Endothelial cell (in vitro differentiated cells): ENCODE measurements at places on chromosomes 5 and 9.
A peak's percentile ranks its signal among the peaks of the same experiment; 100 is the strongest.

- DNase-seq, result no peak
Measured at GRCh38 chr5:30765227-30765626, 428.3 kb upstream of the CDH6 start.

DNA sequence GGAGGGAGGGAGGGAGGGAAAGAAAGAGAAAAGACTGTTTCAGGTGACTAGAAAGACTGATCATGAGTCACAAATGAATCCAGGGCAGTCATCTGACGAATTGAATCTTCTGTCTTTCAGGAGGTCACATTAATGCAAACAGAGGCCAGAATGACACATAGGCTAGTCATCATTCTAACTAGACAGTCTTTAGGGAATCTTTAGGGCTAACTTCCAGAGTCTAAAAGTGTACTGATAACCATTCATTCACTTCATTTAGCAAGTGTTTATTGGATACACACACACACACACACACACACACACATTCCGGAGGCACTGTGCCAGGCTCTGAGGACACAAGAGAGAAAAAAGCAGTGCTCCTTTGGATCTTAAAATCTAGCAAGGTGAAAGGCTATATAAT, 156.7 kb downstream of the EBF1 start:
- DNase-seq, result no peak

- no peak for DNase-seq
Measured at GRCh38 chr9:3478549-3478953, 47.2 kb downstream of the RFX3 start.

DNA sequence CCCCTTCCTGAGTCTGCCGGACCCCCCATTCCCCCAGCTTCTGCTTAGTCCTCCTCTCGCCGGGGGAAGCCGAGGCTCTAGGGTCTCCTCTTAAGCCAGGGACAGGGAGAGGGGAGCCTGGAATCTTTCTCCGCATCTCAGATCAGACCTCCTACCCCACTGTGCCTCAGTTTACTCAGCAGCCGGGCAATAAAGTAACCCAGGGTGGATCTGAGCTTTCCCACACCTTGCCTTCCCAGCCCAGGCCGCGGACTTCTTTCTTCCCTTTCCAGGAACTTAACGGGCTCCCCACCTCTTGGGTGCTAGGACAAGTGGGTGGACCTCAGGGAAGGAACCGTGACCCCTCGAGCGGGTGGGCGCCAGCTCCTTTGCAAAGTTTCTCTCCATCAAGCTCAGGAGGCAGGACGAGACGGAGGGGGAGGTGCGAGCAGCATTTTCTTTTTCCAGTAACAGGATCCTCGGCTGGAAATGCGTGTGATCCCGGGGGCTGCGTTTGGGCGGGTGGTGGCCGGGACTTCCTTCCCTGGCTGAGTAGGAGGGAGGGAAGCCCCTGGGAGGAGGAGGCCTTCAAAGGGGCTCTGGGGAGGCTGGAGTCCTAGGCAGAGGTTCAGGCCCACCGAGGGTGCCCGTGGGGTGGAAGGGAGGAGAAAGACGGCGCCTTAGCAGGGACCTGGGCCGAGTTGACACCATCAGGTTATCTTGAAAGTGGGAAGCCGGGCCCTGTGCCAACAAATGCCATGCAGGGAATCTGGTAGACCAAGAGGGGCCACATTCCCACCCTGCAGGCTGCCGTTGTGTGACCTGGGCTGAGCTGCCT, 795 bp downstream of the DAB2IP start:
- peak; percentile 56 for DNase-seq

DNA sequence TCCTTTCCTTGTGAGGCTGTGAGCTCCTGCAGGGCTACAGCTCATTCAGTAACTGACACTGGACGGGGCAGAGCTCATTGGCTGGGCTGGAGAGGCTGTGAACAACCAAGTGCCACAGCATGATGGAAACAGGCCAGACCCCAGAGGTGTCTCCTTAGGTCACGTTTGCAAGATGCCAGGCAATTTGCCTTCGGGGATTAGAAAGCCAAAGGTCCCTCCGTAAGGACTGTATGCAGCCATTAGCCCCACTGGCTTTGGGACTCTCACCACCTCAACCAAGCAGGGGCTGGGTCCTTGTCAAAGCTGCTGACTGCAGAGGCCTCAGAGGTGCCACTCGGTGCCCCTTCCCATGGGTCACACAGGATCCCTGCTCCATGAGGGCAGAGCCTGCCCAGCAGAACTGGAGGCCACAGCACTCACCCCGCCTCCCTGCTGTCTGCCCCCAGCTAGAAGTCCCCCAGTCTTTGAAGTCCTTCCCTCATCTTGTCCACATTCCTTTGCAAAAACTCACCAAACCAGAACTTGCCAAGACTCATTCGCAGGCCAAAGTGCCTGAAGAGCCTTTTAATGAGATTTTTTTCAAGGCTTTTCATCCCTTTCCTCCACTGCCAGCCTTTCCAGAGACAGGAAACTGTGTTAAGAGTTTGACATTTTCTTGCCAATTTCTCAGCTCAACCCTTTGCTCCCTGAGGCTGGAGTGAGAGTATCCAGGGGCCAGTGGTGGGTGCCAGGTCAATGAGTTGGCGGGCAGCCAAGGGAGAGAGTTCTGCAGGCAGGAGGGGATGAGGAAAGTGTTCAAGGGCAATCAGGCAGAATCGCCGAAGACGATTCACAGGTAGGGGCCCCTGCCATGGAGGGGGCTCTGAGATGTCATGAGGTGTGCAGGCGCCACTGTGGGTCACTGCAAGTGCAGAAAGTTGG, 39.7 kb upstream of the SLC25A51 start:
- DNase-seq, result no peak

DNA sequence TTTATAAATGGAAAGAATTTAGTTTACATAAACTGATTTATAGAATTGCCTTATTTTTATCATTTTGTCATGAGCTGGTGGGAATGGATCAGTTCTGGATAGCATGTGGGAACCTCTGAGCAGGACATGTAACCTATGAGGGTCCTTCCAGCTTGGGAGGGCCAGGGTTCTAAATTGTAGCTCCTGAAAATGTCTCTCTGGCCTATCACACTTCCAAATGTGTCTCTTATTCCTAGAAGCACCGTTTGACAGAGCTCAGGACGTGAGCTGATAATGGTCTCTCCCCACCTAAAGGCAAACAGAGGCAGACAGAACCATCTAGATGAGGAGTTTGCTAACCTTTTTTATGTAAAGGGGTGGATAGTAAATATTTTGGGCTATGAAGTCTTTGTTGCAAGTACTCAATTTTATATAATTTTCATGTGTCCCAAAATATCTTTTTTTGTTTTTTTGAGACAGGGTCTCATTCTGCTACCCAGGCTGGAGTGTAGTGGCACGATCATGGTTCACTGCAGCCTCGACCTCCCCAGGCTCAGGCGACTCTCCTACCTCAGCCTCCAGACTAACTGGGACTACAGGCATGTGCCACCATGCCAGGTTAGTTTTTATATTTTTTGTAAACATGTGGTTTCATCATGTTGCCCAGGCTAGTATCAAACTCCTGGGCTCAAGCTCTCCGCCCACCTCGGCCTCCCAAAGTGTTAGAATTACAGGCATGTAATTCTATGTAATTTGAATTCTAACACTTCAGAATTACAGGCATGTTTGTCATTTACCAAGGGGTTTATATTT, 4.0 kb downstream of the TRAF1 start:
- DNase-seq, result no peak

GRCh38 chr9:130445268-130445983, 665 bp downstream of the ASS1 start:
- peak; percentile 42 for DNase-seq

DNA sequence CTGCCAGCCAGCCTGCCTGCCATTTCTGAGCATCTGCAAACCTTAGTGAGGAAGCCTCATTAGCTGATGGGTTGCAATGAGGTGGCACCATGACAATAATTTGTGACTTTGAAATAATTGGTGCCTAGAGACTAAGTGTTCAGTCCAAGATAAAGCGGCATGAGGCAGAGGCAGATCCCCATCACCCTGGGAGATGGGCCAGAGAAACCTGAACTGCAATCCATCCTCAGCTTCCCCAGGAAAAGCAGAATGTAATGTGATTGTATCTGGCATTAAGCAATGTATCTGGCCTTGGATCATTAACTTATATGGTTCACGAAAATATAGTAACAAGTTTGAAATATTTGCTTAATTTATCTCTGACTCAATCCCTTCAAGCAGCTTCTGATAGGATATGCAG, 101.0 kb downstream of the SPOCK1 start:
- DNase-seq, result no peak

- DNase-seq, result no peak
Measured at GRCh38 chr5:163106098-163106497, 331.3 kb upstream of the CCNG1 start.

DNA sequence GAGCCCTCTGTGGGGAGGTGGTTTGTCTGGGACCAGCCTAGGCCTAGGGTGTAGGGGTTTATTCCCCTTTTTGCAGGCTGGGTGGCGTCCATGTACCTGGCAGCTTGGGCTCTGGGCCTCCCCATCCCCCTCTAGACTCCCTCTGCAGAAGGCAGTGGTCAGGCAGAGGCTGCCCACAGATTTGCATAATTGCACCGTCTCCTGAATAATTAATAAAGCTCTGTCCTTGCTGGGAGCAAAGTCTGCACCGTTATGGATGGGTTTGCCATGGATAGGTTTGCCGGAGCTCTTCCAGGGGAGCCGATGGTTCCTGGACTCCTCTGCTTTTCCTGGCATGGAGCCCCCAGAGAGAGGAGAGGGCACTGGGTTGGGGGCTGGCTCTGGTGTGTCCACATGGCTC, 60.4 kb downstream of the DAB2IP start:
- no peak for DNase-seq

DNA sequence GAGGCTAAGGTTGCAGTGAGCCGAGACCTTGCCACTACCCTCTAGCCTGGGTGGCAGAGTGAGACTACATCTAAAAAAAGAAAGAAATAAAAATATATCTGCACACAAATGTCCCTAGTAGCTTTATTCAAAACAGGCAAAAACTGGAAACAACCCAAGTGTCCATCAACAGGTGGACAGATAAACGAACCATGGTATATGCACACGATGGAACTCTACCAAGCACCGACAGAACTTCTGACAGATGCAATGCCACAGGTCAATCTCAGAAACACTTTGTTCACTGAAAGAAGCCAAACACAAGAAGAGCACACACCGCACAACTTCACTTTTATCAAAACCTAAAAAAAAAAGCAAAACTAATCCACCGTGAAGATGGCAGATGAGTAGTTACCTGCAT, 30.4 kb downstream of the CAMSAP1 start:
- DNase-seq, result no peak

DNA sequence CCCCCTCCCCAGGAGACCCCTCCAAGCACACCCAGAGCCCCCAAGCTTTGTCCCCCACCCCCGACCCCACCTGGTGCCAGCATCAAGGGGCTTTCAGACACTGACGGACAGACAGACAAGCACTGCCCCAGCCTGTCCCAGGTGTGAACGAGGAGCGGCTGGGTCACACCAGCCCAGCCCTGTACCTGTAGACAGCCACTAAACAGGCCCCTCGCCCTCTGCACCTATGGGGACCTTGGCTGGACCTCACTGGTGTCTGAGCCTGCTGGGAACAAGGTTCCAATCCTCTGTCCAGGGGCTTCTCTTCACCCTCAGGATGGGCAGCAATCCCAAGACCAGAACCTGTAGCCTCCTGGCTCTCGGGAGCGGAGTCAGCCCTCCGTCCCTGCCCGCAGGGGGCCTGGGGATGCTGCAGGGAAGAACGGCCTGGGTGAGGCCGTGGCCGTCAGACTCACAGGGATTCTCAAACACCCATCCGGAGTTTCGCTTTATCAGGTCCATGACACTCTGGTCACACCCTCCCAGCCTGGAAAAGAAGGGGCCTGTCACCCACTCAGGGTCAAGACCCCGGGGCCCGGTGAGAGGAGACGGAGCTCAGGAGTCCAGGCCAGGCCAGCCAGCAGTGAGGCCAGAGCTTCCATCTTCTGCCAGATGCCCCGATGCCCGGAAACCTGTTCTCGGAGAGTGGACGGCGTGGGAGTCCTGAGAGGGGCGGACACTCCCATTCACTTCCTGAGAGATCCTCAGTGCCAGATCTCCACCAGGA, 2.8 kb downstream of the LCN6 start:
- DNase-seq, result no peak

DNA sequence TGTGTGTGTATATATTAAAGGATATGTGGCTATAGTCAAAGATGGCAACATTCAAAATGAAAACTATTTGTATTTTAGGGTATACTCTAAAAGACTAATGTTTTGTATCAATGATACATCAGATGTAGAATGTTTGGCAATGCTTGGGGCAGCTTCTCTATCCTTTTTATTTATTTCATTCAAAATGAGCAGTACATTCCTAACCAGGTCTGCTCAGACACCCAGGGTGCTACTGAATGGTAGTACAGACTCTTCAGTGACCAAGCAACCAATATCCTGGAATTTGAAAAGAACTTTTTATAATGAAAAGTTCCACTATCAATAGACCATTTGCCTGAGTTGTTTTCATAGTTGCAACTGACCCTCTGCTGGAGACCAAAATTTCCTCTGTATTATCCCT, 23.9 kb downstream of the MEGF9 start:
- no peak for DNase-seq

DNA sequence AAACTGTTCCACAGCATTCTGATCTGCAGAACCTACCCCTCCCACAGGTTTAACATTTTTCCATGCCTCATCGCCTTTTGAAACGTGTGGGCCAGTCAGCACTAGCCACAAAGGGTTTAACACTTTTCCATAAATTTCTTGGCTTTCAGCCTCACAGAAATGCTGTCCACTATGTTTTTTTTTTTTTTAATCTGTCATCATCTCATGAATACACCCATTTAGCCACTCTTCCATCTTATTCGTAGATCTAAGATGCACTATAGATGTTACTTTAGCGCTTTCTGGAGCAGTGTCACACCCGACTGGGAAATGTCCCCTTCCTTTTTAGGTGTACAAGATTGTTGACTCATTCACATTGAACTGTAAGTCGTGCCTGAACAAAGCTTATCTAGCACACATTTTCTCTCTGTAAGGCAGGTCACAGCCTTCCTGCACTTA, 62.3 kb downstream of the GCNT1 start:
- no peak for DNase-seq

DNA sequence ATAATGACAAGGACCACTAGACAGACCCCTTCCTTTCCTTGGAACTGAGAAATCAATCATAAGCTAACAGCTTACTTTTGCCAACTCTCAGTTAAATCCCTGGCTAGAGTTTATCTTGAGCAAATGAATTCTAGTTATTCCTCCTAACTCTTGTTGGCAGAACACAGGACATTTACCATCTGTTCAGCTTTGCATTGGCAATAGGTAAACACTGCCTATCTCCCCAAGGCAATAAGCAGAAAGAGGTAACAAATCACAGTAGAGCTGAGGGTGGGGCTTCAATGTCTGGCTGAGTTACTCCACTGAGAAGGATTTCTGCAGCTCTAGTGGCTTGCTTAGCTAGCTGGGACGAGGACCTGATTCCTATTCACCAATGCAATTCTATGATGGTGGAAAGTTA, 503.3 kb upstream of the GRIA1 start:
- DNase-seq, result no peak

- DNase-seq, result no peak
Measured at GRCh38 chr9:14361074-14361473, 47.1 kb upstream of the NFIB start.

GRCh38 chr9:93646640-93647178, 70.3 kb downstream of the PHF2 start:
- peak; percentile 1 for DNase-seq

DNA sequence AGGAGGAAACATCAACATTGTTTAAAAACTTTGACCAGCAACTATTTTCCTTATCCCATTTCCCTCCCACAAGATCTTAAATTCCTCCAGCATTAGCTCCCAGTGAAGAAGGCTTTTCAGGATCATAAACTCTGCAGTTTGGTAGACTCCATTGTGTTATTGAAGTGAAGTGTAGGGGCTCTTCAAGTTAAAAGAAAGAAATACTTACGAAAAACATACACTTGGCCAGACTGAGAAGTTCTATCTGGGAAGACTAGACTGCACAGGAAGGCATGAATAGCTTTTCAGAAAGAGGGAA, 22.3 kb downstream of the LIFR start:
- no peak for DNase-seq

GRCh38 chr5:137706841-137707240, 29.0 kb downstream of the KLHL3 start:
- no peak for DNase-seq
